ENCODE measurements at places on chromosomes 3 and 15. TPM values are rescaled to one million over a fixed set of nuclear protein-coding genes. Genes with fewer than 3 reads are reported as not detected.

SLC28A2 gene
- total RNA-seq = not detected

FAM107A gene
- total RNA-seq = 5.4 TPM

RPL32 gene
- total RNA-seq = 2,593 TPM

TMEM207 gene
- not detected for total RNA-seq

CEP70 gene
- 13.9 TPM for total RNA-seq

ZNF80 gene
- total RNA-seq = not detected

HAPLN3 gene
- total RNA-seq = 22.1 TPM

RTP1 gene
- not detected for total RNA-seq

BTD gene
- 25.7 TPM for total RNA-seq

Measured in endothelial cell of coronary artery (primary cell).